ENCODE measurements at places on chromosomes 12 and 14.

DNA sequence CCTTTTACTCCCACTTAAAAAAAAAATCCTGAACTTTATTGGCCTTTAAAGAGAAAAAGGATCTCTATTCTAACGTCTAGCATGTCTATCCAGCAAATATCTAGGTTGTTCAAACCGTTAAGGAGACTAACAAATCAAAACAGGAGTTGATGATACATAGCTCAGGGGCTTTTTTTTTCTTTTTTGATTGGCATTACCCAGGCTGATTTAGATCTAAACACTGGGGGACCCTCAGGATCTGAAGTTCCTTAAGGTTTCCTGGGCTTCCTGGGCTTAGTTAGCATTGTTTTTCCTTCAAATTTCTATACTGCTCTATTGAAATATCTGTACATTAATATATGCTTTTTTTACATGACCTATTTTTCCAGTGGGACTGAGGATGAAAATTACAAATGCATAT lies 42.3 kb downstream of the EFCAB11 start:
- no peak for DNase-seq

DNA sequence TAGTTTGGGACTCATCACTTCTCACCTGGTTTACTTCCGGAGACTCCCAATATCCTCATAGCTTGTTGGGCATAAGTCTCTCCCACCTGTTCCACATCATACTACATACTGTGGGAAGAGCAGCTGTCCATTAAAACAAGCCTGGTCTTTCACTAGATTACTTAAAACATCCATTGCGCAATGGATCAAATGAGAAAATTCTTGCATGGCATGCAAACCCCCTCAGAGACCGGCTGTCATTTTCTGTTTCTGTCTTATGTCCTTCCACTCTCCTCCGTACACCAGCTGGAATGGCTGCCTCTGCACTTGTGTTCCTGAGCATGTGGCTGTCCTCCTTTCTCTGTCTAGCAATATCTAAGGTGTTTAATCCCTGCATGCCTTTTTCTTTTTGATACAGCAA lies 265.6 kb downstream of the TMEM117 start:
- no peak for DNase-seq

GRCh38 chr12:106328735-106329134 lies 26.2 kb downstream of the TCP11L2 start:
- DNase-seq = no peak

DNA sequence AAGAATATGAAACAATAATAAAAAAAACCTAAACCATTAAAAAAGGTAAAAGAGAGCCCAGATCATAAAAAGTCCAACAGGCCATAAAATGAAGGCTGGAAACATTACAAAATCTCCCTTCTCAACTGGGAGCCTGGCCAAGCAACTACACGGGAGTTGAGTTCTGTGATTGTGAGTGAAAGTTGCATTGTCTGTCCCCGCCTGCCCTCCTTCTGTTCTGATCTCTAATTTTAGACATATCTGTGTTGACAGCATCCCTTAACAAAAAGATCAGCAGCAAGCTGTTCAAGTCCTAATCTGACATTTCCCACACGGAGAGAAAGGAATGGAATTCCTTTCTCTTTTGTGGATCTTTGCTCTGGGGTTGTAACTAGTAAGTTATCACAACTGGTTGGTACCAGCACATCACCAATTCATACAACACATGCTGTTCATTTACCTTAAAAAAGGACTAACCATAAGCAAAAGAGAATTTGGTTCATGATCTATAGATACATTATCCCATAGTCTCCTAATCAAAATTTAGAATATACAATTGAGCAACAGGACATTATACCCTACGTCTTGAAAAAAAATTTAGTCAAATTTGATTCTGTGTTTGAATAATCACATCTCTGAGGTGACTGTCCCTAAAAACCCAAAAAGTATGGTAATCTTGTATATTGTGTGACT lies 205.1 kb upstream of the GZMB start:
- no peak for DNase-seq

DNA sequence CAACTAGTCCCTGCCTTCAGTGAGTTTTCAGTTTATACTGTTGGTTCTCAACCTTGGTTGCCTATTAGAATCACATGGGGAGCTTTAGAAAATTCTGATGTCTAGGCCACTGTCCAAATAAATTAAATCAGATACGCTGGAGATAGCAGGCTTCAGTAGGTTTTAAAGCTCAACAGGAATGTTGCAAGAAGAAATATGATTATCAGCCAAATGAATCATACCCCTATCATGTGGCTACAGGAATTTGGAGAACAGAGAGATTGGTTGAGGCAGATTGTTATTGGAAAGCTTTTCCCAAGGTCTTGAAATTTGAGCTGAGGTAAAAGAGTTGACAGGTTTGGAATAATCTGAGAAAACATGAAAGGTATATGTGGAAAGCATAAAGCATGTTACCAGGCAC lies 125.3 kb downstream of the WIF1 start:
- no peak for DNase-seq

DNA sequence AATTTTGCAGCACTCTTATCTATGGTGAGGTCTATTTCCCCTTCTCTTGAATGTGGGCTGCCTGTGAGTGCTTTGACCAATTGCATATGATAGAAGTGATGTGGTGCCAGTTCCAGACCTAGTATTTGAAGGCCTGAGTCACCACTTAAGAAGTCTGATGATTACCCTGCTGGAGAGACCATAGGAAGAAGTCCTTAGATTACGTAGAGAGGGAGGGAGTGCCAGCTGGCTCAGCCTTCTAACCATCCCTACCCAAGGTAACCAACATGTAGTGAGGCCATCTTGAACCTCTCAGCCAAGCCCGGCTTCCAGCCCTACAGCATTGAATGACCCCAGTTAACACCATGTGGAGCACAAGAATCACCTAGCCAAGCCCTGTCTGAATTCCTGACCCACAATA lies 166.9 kb downstream of the NELL2 start:
- DNase-seq = no peak

DNA sequence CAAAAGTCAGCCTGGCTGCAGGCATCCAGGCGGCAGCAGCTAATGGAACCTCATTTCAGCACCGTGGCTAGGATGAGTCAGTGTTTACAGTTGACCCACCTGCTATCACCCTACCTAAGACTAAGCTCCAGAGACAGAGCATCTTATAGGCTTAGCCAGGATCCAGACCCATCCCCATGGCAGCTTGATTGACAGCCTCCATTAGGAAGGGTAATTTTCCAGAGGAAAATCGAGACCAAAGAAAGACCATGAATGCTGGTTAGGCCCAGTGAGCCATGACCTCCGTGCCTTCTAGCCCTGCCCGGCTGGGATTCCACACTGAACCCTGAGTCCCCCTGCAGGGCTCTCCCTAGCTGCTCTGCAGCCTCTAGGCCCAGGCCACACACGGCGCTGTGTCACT lies 38.7 kb downstream of the TUNAR start:
- DNase-seq = no peak

DNA sequence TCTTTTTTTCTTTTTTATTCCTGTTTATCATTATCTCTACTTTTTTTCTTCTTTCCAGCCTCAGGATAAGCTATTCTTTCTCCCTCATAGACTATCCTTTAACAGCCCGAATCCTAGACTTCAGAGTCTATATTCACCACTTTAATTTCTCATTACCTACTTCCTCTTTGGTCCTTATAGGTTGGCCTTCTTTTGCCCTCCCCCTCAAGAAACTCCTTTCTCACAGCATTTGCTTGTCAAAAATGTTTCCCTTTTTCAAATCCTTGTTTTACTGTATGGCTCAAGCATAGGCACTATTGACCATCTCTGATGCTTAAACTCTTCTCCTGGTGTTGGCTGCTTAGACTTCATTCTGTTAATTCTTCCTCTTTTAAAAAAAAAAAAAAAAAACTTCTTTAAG lies 52.5 kb downstream of the KIAA0586 start:
- DNase-seq = no peak

- DNase-seq = peak; percentile 37
Observed at GRCh38 chr14:76720382-76720813, 40.9 kb upstream of the VASH1 start.

DNA sequence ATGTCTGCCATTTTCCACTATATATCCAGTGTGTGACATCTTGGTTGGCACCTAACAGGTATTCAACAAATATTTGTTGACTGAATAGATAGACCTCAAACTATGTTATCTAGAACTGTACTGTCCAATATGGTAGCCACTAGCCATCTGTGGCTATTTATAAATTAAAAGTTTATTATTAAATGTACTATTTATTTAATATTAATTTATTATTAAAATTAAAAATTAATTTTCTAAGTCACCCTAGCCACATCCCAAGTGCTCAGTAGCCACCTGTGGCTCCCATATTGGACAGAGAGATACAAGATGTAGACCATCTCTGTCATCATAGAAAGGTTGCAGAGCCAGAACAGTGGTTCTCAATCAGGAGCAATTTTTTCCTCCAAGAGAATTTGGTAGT lies 69.3 kb downstream of the SRRM4 start:
- no peak for DNase-seq

GRCh38 chr12:110533607-110534006 lies 31.5 kb downstream of the RAD9B start:
- DNase-seq = no peak

- DNase-seq = no peak
Observed at GRCh38 chr14:105919458-105920150, 393.2 kb downstream of the TMEM121 start.

DNA sequence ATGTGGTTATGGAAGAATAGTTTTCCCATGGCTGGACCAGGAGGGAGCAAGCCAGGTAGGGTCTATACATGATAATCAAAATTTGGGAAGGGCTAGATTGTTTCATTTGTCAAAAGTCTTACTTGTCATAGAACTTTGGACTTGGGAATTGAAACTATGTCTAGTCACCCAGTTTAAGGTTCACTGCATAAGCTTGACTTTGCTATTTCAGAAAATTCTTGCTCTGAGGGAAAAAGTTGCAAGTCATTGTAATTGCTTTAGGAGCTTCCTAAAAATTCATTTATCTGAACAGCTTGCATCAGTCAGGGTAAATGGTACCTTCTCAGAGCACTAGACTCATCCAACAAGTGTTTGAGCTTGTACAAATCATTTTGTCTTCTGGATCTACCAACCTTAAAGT lies 1194.7 kb downstream of the GALC start:
- no peak for DNase-seq

DNA sequence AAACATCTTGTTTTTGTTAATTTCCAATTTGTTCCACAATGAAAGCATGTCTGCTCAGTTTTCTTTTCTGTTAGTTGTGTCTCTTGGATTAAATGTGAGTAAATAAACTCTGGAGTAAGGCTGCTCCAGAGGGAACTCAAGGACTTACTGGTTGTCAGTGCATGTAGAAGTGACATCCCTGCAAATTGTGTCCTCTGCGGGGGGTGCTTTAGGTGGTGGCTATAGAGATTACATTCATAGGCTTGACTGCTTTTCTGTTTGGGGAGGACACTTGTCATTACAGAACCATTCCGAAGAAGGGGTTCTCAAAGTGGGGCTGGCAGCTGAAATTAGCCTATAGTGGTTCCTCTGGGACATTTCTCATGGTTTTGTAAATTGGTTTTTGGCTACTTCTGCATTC lies 8.8 kb downstream of the TMTC2 start:
- DNase-seq = no peak

- DNase-seq = no peak
Observed at GRCh38 chr14:77458249-77458950, 507 bp downstream of the AHSA1 start.

GRCh38 chr12:57835366-57836288 lies 10.9 kb downstream of the CTDSP2 start:
- DNase-seq = no peak

- no peak for DNase-seq
Observed at GRCh38 chr14:49961270-49962222, 68.7 kb downstream of the ARF6 start.

GRCh38 chr14:82009076-82009475 lies 475.4 kb upstream of the SEL1L start:
- DNase-seq = no peak

GRCh38 chr12:30945443-30946164 lies 19.1 kb downstream of the TSPAN11 start:
- no peak for DNase-seq

DNA sequence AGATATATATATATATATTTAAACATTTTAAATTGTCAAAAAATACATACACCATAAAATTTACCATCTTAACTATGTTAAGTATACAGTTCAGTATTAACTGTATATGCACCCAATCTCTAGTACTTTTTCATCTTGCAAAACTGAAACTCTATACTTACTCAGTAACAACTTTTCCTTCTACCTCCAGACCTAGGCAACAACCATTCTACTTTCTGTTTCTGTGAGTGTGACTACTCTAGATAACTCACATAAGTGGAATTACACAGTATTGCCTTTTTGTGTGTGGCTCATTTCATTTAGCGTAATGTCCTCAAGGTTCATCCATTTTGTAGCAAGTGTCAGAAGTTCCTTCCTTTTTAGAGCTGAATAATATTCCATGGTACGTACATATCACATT lies 8.2 kb downstream of the FAM234B start:
- no peak for DNase-seq

DNA sequence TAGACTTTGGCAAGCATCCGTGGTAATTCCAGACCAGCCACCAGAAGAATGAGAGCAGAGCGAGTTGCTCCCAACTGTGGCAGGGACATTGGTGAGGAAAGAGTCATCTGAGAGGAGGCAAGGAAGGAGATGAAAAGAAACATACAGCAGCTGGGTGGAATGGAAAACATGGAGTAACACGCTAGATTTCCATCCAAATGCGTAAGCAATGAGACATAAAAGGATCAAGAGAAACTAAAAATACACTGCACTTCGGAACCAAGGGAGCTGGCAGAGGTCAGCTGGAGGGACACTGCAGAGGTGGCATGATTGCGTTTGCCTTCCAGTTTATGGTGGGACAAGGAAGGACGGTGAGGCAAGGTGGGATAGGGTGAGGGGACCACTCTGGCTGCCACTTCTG lies 82.9 kb downstream of the DDX51 start:
- no peak for DNase-seq

DNA sequence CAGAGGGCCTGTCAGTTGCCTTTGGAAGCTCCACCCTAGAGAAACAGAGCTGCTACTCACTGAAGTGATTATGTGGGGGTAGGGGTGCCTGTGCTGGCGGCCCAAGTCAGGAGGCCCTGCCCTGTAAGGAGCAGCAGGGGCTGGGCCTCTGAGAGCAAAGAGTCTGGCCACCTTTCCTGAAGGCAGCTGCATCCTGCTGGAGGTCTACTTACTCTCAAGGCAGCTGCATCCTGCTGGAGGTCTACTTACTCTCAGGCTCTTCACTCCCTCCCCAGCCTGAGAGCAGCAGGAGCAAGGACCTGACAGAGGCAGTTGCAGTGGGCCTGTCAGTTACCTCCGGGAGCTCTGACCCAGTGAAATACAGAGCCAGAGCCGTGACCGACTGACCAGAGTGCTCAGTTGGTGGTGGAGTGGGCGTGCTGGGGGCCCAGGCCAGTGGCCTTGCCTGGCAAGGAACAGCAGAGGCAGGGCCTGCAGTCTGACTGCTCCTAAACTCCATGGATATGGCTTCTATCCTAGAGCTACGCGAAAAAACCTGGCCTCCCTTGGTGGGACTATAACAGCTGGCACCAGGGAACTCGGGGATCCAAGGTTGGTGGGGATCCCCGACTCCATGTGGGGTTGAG lies 32.3 kb downstream of the RAD51B start:
- no peak for DNase-seq

GRCh38 chr14:90620568-90621077 lies 195.6 kb downstream of the TTC7B start:
- no peak for DNase-seq
